Neuronal stem cell (in vitro differentiated cells): ENCODE measurements at places on chromosomes 16 and 17.

GRCh38 chr16:13733561-13733960, 186.4 kb upstream of the ERCC4 start:
- no peak for DNase-seq

DNA sequence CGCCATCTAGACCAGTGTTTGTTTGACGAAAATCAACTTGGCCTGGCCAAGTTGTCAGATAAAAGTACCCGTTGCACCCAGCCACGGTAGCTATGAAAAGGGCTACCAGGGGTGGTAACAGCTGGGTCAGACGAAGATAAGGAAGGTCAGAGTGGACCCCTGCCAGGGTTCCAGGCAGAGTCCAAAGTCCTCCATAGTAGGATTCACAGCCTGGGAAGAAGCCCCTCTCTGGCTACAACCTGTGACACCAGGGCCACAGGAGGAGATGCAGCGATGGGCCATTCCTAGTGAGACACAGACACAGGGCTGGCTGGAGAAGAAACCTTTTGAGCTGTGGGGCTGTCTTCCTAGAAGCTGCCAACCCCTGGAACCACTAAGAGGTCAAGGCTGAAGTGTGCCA, 39.3 kb downstream of the MEAK7 start:
- no peak for DNase-seq

DNA sequence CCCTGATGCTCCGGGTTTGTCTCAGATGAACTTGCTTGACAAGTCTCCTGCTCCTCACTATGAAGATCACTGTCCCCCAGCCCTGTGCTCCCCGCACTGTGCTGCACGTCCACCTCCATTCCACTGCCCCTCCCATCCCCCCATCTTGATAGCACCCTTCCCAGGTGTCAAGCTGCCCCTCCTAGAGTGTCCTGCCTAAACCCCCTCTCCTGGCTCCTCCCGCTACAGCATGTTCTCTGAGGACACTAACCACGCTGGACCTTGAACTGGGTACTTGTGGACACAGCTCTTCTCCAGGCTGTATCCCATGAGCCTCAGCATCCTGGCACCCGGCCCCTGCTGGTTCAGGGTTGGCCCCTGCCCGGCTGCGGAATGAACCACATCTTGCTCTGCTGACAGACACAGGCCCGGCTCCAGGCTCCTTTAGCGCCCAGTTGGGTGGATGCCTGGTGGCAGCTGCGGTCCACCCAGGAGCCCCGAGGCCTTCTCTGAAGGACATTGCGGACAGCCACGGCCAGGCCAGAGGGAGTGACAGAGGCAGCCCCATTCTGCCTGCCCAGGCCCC, 18.5 kb downstream of the DEXI start:
- no peak for DNase-seq

DNA sequence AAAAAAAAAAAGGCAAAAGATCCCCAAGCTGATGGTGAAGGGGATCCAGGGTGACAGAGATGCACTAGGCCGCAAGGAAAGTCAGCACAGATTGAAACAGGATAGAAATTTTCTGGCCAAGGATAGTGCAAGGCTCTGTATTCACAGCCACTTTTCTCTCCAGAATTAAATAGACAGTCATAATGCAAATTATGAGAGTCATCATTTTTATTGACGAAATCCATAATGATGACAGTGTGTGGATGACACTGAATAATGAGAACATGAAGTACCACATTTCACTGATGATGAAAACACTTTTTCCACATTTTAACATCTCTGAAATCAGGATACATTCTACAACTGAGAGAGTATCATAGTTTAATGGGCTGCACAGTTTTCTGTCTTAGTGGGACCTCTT, 72.5 kb downstream of the CDYL2 start:
- DNase-seq: no peak

DNA sequence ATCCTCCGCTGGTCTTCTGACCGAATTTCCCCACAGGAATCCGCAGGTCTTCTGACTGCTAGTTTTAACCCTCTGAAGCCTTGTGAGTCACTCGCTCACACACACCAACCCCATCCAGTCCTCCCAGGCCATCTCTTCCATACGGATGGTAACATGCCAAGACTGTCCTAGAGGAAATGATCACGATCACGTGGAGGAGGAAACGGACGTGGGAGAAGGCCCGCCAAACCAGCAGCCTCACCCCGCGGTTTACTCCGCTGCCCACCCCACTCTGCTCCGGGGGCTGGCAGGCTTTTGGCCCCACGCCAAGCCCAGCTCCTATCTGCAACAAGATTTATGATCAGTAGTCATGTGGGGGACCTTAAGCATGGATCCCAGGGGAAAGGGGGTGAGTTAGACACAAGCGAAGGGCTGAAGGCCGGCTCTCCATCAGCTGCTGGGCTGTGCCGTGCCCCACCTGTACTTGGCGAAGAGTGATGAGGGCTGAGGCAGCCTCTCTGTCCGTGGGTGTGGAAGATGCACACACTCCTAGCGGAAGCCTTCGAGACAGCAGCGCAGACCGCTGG, 1.5 kb upstream of the FAAP100 start:
- DNase-seq: no peak

DNA sequence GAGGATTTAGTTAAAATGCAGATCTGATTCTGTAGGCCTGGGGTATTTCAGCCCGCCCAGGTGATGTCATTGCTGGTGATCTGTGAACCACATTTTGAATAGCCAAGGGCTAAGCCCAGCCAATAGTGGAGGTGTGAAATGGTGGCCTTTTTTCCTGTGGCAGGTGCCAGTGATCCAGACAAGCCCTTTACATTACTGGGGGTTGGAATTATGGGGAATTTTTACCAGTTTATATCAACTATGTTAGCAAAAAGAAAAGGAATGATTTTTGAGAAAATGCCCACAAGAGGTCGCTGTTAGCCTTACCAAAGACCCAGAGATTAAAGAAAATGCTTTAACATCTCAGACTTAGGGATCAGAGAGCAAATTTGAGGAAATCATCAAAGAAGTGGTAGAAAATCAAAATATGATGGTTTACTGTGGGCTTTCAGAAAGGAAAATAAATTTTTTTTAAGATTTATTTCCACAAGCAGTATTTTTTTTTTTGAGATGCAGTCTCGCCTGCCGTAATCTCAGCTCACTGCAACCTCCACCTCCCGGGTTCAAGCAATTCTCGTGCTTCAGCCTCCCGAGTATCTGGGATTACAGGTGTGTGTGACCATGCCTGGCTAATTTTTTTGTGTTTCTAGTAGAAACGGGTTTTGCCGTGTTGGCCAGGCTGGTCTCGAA, 3.9 kb downstream of the VPS35L start:
- DNase-seq: peak; percentile 59

- no peak for DNase-seq
Observed at GRCh38 chr16:78389009-78389498, 289.6 kb downstream of the WWOX start.

- DNase-seq: no peak
Observed at GRCh38 chr16:51952500-51952899, 594.4 kb downstream of the TOX3 start.

DNA sequence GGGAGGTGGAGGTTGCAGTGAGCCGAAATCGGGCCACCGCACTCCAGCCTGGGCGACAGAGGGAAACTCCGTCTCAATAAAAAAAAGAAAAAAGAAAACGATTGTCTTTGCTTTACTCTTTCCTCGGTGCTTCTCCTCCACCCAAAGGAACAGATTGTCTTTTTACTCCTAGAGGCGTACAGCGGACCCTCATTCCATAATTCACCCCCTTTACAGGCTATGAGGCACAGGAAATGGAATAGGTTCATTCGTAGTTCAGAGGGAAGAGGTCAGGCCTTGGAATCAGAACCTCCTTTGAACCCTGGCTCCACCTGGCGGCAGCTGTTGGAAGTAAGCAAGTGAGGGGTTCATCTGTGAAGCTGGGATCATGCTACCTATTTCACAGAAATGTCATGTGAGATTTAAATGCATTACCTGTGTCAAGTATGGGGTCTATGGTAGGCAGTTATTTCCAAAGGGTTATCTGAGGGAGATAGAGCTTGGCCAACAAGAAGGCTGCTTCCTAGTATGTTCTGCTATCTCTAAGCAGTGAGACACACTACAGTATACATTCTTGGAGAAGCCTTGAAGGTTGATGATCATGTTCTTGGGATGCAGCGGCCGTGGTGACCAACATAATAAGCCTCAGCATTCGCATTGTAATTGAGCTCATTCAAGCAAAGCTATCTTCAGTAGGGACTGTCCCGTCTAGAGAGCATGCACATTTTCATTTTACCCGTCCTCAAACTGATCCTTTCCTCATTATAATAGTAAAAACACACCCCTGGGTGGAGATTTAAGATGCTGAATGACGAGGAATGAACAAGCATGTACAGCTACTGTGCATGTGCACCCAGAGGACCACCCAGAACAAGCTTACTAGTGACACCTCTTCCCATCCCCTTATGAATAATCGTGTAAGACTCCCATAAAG, 18.7 kb upstream of the ZNF689 start:
- peak; percentile 69 for DNase-seq

DNA sequence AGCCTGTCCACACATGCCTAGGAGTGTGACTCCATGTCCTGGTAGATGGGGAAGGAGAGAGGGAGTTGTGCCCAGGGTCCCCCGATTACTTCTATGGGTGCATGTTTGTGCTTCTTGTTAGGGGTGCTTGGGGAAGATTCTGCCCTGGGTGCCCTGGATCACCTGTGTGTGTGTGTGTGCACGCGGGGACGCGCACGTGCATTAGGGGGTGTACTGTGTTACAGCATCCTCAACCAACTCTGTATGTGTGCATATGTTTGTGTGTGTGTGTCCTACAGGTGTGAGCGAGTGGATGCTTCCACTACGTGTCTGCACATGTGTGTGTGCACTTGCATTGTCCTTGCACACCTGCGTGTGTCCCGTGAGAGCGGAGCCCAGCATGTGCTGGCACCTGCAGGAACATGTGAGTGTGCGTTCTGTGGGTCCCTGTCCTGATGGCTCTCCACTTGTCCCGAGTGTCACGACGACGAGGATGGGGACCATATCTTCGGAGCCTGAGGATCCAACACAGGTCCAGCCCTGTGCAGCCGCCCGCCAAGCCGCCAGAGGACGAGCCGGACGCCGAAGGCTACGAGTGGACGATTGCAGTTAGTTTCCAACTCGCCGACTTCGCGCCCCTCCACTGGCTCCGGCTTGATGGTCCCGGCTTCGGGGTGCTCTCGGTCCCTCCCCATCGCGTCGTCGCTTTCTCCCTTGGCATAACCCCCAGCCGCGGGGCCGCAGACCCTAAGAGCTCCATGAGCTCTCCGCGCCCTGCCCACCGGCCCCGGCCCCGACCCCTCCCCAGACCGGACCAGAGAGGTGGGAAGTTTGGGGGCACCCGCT, 6.0 kb upstream of the TBC1D3B start:
- no peak for DNase-seq

- no peak for DNase-seq
Observed at GRCh38 chr17:6168296-6168695, 98.1 kb downstream of the WSCD1 start.

DNA sequence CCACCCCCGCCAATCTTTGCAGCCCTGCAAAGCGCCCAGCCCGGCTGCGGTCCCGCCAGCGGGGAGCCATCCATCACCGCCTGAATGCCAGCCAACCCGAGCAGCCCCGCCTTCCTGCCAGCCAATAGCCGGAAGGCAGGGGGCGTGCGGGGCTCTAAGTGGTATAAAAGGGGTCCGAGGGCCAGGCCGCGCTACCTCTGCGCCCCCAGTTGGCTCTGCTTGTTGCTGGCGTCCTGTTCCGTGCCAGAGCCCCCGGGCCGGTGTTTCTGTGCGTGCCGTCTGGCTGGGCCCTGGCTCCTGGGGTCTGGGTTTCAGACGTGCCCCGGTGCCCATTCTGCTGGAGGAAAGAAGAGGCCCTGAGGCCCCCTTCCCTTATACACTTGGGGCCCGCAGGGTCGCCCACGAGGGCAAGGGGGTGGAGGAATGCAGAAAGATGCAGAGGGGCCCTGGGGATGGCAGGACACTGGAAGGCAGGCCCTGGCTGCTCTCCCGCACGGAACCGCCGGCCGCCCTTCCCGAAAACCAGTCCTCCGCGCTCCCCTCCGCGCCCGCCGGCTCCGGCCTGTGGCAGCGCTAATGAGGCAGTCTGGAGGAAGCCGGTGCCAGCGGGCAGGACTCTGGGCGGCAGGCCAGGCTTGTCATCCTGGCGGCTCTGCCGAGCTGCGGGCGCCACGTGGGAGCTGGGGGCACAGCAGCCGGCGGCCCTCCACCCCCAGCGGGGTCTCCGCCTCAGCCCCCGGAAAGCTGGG, 14.0 kb downstream of the COPZ2 start:
- no peak for DNase-seq

- no peak for DNase-seq
Observed at GRCh38 chr17:82961366-82962162, 117.8 kb upstream of the METRNL start.

GRCh38 chr16:19011169-19011731, 27.5 kb downstream of the TMC7 start:
- no peak for DNase-seq

DNA sequence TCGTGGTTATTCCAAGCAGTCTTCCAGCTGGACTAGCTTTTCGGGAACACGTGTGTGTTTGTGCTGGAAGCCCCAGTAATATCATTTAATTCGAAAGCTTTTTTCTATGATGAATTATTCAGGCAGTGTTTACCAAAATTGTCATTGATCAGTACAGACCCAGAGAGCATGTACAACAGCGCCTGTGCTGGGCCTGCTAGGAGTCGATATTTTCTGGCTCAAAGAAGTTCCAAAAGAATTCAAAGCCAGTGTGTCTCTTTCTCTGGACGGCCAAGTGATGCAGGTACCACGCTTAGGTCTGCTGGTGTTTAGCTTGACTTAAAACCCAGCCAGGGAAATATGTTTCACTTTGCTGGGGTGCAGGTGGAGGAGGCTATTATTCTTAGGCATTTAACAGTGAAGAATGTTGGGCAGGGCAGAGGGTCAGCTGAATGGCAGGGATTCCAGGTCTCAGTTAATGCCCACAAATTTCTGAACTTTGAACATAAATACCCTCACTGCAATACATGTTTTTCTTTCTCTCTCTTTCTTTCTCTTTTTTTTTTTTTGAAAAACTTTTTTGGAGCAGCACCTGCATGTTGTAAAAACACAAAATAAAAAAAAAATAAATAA, 401.3 kb downstream of the WWOX start:
- no peak for DNase-seq

- no peak for DNase-seq
Observed at GRCh38 chr16:11683145-11683544, 14.9 kb downstream of the SNN start.

- no peak for DNase-seq
Observed at GRCh38 chr17:69103557-69104233, 38.0 kb downstream of the ABCA6 start.
